ENCODE measurements at places on chromosomes 3 and 15.

DNA sequence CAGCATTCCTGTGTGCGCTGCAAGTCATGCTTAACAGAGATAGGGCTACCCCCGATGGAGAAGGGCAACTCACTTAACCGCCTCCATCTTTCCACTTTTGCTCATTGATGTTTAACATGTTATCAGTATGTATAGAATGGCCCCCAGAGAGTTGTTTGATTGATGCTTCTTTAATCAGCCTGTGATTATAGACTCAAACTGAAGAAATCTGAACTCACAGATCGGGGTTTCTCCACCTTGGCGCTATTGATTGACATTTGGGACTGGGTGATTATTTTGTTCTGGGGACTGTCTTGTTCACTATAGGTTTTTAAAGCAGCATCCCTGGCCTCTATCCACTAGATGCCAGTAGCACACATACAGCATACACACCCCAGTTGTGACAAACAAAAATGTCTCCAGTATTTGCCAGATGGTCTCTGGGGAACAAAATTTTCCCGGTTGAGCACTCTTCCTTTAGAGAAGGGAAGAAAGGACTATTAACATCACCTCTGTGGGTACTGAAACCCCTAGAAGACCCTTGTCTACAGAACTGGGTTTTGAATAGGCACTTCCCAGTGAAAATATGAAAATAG, 54.4 kb downstream of the LARS2 start:
- no peak for DNase-seq

GRCh38 chr3:46905213-46905560, 27.7 kb downstream of the PTH1R start:
- no peak for DNase-seq

- DNase-seq = no peak
Observed at GRCh38 chr3:141553055-141553454, 66.2 kb downstream of the RASA2 start.

- DNase-seq = no peak
Observed at GRCh38 chr3:46091046-46091445, 63.8 kb upstream of the XCR1 start.

GRCh38 chr3:85821130-85821756, 862.5 kb downstream of the CADM2 start:
- no peak for DNase-seq

DNA sequence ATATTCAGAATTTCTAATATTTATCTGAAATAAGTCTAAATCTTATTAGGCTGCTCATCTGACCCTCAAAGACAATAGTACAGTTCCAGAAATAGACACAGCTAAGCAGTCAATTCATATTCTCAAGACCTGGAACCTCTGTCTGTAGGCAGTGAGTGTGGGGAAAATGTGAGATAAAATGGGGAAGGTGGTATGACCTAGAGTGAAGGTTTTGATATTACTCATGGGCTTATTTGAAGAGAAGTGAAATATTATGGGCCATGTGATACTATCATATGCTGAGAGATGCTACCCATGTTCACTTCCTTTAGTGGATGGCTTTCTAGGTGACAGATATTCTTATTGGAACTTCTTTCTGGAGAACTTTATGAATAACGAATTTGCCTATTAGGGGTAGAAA, 33.5 kb downstream of the TGFBR2 start:
- DNase-seq = no peak

DNA sequence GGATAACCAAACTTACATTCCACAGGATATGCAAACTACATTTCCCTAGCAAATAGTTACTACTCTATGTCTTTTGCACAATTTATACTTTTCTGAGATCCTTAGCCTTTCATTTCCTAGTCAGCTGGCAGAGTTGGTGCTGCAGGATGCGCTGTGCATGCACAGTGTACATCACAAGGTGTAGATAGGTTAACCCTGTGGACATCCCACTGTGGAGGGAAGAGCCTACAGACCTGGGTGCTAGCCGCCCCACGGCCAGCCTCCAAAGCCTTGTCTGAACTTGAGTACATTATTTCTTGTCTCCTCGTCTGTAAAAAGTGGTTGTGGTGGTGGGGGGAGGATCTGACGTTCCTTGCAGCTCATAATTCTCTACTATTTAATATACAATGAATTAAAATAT, 3.5 kb downstream of the TNFSF10 start:
- DNase-seq = no peak

DNA sequence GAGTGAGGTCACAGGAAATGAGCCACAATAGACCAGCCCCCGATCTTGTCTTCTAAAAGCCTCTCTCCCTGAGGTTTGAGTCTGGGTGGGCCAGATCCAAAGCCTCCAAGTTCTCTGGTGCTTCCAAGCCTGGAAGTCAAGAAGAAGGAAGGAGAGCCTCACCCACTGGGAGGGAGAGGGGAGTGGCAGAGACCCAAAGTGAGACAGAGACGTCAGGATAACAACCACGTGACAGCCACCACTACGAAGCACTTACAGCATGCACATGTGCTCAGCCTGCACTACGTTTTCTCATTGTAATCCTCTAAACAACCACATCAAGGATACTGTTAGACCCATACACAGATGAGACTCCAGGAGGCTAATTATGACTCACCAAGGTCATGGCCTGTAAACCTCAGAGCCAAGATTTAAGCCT, 197.3 kb upstream of the LINGO1 start:
- DNase-seq = no peak

DNA sequence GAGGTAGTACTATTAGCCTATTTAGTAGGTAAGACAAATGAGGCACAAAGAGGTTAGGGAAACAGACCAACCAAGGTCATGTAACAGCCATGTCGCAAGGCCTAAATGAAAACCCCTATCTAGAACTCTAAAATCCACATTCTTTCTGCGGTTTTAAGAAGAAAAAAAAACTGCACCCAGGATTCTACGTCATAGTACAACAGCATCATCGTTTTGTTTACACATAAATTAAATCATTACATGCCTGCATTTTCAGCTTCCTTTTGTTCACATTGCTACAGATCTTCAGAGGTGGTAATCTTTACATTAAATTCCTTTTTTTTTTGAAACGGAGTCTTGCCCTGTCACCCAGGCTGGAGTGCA, 548 bp upstream of the PSMD6 start:
- no peak for DNase-seq

DNA sequence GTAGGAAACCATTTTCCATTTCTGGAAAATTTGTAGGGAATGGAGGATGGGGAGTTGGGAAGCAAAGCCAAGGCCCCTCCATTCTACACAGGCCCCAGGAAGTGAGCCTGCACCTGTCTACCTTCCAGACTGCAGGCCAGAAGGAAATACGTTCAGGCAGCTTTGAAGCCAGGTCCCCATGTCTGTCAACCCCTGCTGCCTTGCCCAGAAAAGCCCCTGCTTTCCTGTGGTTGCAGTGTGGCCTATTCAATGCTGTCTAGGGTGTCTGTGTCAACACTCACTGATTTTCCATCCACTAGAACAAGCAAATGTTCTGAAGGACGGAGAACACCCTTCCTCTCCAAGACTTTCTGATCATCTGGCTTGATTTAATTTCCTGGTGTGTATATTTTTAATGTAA, 281.9 kb downstream of the TLE3 start:
- no peak for DNase-seq

DNA sequence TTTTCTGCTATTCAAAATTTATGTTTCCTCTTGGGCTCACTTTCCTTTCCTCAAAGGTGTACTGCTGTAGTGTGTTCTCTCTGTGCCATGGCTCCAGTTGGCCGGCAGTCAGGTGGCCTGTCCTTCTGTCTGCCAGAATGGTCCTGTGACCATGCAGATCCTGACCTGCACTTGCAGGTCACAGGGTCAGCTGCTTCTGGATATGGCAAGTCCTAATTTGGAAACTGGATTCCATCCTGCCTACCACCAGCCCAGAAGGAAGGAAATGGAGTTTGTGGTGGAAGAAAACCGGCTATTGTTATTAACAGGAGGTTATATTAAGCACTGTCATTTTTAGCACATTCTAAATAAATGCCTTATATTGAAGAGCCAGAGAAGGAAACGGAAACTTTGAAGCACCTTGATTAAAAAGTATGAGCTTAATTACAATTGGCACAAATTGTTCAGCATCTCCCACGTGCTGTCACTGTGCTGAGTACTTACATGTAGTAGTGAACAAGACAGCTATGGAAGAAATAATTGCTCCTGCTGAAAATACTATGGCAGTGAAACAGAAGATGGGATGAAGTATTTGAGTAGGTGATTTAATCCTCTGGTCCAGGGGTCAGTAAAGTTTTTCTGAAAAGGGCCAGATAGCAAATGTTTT, 362.8 kb downstream of the PTPRG start:
- no peak for DNase-seq

GRCh38 chr3:10848261-10848660, 32.2 kb downstream of the SLC6A11 start:
- DNase-seq = no peak

DNA sequence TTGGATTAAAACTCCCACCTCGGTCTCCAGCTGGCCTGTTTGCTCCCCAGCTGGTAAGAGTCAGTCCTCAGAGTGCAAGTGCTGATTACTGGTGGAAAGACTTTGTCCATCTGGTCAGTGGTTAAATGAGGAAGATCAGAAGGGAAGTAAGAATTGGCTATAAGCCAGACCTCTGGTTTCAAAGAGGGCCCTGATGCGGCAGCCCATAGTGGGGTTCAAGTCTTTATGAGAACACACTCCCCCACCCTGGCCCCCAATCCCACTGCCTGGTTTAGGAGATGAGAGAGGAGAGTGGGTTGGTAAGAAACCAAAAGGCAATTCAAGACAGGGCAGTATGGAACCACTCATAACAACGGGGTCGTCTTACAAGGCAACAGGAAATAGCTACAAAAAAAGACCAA, 65.0 kb downstream of the FRMD4B start:
- DNase-seq = no peak

DNA sequence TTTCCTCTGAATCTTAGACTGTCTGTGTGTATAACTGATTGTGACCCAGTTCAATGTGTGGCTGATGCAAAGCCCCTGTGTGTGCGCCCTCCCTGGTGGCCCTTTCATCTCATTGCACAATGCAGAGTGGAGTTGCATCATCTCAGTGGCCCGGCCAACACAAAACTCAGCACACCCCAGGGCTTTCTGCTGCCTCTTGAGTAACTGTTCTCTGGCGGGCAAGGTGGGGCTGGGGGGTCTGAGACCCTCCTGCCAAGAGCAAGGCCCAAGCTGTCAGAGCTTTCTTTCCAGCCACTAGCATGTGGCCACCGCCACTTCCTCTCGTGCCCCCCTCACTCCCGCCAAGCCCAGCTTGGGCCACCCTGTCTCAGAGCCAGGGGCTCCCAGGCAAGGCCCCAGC, 80.7 kb upstream of the ALDH1L1 start:
- no peak for DNase-seq

DNA sequence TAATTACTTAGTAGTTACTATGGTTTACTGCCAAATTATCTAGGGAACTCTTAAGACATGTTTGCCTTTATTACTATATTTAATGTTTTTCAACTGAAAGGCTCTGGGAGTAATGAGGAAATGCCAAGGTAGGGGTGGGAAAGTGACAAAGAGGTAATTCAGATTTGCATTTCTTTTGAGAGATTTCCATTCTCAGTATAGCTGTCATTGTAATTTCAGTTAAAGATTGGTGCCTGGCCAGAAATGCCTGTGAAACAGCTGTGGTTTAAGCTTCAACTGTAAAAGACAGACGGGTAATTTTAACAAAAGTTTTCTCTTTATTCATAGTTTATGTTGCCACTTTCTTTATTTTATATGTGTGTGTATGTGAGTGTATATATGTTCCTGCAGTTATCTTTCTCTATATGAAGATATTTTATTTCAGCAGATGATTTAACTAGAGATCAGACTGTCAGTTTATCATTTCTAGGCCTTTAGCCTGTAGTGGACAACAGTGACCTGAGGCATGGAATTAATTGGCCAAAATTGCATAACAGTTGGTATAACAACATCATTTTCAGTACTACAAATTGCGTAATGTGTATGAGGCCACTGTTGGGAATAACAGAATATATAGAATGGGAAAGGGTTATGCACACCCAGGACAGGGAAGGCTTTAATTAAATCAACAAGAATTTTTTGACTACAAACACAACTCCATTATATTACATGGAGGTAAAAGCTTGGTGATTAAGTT, 119.0 kb downstream of the BBX start:
- DNase-seq = no peak

GRCh38 chr15:75659928-75660645, 12.4 kb downstream of the SNX33 start:
- no peak for DNase-seq

GRCh38 chr3:57393977-57394376, 101.5 kb upstream of the ASB14 start:
- no peak for DNase-seq

GRCh38 chr3:53416530-53416929, 69.2 kb upstream of the DCP1A start:
- DNase-seq = no peak

GRCh38 chr3:96869316-96869715, 54.9 kb downstream of the EPHA6 start:
- DNase-seq = no peak

- DNase-seq = no peak
Observed at GRCh38 chr15:63043335-63044076, 959 bp downstream of the TPM1 start.

DNA sequence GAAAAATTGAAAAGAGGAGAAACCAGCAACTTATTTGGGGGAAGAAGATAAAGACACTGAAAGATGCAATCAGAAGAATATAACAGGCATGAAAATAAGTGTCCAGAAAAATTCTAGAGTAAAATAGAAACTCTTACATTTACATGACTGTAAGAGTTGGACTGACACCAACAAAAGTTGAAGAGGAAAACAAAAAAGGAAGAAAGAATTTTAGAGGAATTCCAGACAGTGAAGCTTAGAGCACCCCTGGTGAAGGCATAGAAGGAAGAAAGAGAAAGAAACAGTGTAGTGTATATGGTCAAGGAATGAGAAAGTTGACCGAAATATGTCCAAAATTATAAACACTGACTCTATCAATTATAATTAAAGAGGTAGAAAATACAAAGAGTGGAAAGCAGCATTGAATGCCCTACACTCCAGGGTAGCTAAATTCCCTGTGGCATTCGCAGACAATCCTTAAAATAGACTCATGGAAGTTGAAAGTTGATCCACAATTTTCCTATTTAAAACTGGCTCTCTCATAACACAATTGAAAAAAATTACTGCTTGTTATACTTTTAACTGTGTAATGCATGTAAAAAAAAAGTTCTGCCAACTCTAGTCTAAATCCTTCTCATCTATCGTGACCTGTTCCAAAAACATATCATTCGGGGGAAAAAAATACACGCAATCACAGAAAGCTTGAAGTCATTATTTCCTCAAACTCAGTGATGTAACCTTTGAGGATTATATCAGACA, 102.6 kb upstream of the ABI3BP start:
- no peak for DNase-seq

GRCh38 chr3:33724256-33724655, 6.2 kb upstream of the CLASP2 start:
- no peak for DNase-seq

DNA sequence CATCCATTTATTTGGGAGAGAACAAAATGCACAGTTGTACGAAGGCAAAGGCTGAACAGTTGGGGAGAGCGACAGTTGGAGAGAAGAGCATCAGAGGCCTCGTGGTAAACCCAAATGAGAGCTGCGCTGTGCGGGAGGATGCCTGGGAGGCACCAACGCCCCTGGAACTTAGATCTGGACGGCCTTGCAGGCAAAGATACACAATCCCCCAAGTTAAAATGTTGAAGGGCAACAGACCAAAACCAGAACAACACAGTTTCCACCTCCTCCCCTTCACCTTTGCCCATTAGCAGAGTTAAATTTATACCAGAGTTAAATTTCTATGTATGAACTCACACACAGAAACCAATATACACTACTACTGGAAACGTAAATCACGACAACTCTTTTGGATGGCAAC, 339.6 kb downstream of the RORA start:
- no peak for DNase-seq

GRCh38 chr3:149395107-149396089, 17.9 kb upstream of the TM4SF1 start:
- DNase-seq = no peak

All from omental fat pad (tissue), 4 donors.